Liver (tissue), 10 donors: ENCODE measurements at places on chromosomes 13 and 19. TPM values are rescaled to one million over a fixed set of nuclear protein-coding genes. Genes with fewer than 3 reads are reported as not detected.

The MED16 gene
- polyA plus RNA-seq: 30.6 TPM

The PLD3 gene
- polyA plus RNA-seq: 56.0 TPM

The HNRNPL gene
- polyA plus RNA-seq: 50.4 TPM

The HAUS5 gene
- 1.9 TPM for polyA plus RNA-seq

The HSH2D gene
- polyA plus RNA-seq: 1.2 TPM

The ZFR2 gene
- polyA plus RNA-seq: not detected

The GNG7 gene
- polyA plus RNA-seq: 1.1 TPM
